ENCODE measurements at places on chromosomes 16 and 17.

- no peak for DNase-seq
Measured at GRCh38 chr17:29155966-29156338, 24.2 kb downstream of the MYO18A start.

DNA sequence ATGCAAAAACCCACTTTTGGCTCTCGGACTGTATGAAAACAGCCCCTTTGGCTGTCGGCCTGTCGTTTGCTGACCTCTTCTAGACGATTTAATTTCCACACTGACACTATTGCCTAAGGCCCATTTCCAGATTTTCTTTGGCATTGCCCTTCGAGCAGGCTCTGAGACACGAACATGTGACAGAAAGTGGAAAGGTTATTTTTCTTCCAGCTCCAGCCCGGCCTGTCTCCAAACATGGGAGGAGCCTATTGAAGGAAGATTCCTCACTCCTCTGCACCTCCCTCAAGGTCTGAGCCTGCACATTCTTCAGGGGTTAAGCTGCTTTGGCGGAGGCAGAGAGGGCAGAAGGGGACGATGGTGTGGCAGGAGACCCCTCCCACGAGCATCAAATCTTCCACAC, 85.9 kb upstream of the FOXF1 start:
- no peak for DNase-seq

DNA sequence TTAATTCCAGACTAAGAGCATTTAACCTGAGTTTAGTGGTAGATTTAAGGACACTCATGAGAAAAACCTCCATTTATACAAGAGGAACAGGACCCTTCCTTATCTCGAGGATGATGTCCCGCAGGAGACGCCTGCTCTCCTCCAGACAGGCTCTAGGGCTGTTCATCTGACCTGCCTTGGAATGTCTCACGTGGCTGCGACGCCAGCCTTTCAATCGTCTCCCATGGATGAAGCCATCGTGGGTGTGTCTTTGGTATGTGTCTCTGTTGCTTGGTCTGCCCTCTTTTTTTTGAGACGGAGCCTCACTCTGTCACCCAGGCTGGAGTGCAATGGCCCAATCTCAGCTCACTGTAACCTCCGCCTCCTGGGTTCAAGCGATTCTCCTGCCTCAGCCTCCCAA, 16.5 kb downstream of the CHMP6 start:
- DNase-seq, result no peak

GRCh38 chr16:28089992-28090365, 26.5 kb upstream of the GSG1L start:
- no peak for DNase-seq

DNA sequence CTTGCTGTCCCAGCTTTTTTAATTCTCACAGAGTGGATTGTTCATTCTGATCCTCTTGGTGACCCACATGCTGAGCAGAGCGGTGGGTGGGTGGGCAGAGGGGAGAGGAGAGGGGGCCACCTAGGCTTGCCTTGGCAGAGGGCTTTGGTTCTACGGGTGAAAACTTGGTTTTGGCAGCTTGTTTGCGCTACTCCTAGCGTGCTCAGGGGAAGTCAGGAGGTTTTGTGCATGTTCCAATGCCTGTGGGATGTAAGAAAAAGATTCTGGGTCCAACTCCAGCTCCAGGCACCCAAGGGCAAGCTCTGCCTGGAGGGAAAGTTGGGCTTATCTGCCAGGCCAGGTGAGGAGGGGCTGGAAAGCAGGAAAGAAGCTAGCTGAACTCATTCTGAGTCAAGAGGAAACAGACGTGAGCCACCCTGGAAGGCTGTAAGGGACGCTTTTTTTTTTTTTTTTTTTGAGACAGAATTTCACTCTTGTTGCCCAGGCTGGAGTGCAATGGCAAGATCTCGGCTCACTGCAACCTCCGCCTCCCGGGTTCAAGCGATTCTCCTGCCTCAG, 169.1 kb downstream of the WSCD1 start:
- DNase-seq, result no peak

DNA sequence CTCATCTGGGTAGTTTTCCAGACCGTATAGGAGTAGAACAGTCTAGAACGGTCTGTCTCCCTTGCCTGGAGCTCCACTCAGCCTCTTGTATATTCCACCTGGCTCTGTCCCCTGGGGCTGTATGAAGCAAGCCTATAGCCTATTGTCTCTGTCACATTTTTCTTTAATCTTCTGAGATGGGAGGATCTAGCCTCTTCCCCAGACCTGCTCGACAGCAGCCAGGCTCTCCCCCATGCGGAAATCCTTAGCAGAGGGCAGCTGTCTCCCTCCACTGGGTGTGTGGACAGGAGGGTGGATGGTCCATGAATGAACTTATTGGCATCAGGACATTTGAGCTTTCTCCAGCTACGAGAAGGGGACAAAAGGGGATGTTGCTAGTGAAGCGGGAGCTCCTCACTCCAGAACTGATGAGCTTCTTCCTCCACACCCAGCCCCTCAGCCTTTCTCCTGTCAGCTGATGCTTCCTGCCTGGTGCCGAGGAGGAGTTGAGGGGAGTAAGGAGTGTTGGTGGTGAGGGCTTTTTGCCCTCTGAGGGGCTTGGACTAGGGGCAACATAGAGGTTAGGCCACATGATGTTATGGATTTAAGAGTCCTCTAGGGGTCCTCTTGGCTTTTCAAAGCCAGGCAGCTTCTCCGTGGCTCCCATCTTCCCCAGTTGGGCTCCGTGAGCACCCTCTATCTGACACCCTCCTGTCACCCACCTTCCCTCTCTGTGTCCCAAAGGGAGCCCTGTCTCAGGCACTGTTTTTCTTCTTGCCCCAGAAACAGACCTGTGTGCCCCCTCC, 28.0 kb downstream of the ARHGAP23 start:
- DNase-seq, result no peak

DNA sequence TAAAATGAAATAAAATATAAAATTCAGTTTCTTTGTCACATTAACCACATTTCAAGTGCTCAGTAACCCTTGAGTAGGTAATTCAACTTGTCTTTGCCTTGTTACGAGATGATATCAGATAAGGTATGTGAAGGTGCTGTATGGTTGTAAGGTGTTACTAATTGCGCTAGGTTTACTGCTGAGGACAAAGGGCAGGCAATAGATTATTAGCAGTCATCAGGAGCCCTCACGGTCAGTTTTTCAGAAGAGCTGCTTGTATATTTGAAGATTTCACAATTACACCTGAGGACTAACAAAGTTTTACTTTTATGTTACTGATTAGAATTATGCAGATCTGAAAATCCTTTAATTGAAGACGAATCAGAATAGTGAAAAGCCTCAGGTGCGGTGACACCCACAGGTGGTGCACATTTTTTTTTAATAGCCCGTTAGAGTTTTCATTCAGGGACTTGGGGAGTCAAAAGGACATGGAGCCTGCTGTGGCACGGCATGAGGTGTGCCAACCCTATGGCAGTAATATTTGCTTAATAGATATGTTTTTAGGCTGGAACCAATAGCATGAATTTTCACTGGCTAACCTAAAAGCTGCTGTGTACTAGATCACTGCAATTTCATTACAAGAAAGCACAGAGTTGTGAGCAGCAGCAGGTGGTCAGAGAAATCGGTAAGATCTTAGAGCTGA, 16.4 kb downstream of the NDEL1 start:
- DNase-seq, result no peak

- no peak for DNase-seq
Measured at GRCh38 chr17:65121916-65122806, 15.0 kb upstream of the RGS9 start.

DNA sequence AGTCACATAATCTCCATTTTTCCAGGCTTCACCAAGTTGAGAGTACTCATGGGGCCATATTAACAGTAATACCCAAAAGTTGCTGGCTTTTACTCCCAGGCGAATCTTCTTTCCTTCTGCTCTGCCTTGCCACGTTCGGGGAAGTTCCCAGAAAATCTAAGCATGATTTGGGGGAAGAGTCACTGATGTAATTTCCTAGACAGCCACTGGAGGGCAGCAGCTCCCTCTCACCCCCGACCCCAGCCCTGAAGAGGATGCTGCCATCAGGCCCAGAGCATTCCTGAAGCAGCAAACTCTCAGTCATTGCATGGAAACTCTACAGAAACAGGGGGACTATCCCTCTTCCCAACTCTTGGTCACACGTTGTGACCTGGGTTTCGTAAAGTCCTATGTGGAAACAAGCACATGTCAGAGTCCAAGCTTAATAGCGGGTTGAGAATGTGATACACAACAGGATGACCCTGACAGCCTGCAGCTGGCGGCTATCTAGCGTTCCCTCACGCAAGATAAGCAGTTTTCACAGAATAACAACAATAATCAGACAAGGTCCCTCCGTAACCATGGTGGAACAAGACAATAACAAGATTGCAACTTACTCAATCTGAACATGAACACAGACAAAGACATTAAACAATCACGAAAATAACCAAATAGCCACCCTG, 43.8 kb upstream of the DHX40 start:
- peak; percentile 85 for DNase-seq

DNA sequence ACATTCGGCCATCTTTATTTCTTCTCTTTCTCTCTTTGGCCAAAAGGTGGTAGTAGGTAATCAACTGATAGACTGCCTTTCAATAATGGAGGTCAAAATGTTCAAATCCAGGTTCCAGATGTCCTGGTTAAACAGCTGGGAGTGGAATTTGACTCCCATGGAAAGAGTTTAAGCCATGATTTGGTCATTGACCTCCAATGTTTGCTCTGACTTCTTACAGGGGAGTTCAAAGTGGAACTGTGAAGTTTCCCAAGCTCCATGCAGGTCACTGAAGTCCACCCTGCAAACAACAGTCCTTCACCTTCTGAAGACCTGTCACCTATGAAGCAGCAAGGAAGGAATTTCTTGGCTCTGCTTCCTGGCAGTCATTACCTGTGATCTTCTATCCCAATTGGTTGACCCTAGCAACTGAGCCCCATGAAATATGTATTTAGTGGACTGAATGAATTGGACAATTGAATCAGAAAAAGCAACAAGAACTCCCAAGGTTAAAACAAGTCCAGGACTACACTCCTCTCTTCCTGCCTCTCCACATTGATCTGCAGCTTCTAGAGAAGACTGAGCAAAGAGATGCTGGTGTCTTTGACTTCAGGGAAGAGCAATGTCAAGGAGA, 28.0 kb upstream of the SOX9 start:
- no peak for DNase-seq

DNA sequence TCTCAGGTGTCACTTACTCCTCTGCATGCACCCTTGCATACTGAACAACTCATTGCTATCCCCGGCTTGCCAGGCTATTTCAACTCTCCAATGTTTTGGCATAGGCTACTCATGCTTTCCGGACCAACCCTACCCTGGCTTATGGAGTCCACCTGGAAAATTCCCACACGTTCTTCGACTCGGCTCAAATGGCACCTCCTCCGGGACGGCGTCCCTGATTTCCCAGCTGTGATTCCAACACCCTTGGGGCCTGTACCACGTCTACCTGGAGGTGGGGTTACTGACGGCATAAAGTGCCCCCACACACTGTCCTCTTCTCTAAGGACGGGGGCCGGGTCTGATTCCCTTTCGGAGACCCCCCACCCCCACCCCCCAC, 498 bp downstream of the SMYD4 start:
- DNase-seq, result no peak

DNA sequence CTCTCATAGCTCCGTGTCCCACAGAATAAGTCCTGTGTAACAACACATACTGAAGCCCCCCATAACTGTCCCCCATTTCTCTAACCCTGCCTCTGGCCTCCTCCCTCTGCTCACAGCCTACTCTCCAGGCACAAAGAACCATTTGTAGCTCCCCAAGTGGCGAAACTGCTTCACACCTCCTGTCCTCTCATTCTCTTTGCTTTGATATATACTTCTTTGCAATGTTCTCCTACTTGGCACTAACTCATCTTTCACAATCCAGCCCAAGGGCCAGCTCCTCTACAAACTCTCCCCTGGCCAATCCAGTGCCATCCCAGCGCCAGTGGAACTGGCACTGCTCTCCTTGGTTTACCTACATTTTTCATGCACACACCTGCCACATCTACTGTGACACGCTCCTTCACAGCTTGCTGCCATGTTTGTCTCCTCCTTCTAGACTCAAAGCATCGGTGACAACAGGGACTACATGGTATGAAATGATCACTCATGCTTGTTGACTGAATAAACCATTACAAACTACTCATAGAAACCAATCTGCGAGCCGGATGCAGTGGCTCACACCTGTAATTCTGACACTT, 12.8 kb downstream of the CYTH1 start:
- no peak for DNase-seq

- no peak for DNase-seq
Measured at GRCh38 chr16:68343137-68343536, 32.3 kb downstream of the PRMT7 start.

GRCh38 chr16:64659866-64660265, 462.0 kb downstream of the CDH11 start:
- DNase-seq, result no peak

DNA sequence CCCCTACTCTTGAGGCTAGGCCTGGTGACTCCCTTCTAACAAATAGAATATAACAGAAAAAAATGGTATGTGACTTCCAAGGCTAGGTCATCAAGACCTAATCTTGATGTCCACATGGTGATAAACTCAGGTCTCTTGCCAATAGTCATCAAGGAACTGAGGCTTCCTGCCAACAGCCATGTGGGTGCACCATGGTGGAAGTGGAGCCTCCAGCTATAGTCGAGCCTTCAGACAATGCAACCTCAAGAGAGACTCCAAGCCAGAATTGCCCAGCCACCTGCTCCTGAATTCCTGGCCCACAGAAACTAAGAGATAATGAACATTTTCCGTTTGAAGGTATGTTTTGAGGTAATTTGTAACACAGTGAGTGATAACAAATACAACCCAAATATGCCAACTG, 55.9 kb upstream of the SREBF1 start:
- DNase-seq, result no peak

- DNase-seq, result no peak
Measured at GRCh38 chr16:67429799-67430503, 970 bp upstream of the HSD11B2 start.

DNA sequence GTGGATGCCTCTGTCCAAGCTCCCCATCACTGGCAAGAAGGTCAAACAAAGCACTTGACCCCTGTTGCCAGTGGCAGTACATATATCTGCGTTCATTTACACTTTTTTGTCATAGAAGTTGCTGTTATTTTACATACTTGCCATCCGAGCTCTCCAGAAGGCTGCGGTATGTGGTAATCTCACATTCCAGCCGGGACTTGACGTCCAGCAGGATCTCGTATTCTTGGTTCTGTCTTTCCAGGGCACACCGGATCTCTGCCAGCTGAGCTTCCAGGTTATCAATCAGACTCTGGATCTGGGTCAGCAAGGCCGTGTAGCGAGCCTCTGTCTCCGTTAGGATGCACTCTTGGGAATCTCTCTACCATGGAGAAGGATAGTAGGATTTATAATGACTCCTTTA, 6.6 kb downstream of the KRT39 start:
- no peak for DNase-seq
